Stromal cell of bone marrow (primary cell): ENCODE measurements at places on chromosomes 3 and 15.

- peak; percentile 62 for DNase-seq
These were observed 7.6 kb downstream of the XCR1 start for GRCh38 chr3:46019707-46020106.

DNA sequence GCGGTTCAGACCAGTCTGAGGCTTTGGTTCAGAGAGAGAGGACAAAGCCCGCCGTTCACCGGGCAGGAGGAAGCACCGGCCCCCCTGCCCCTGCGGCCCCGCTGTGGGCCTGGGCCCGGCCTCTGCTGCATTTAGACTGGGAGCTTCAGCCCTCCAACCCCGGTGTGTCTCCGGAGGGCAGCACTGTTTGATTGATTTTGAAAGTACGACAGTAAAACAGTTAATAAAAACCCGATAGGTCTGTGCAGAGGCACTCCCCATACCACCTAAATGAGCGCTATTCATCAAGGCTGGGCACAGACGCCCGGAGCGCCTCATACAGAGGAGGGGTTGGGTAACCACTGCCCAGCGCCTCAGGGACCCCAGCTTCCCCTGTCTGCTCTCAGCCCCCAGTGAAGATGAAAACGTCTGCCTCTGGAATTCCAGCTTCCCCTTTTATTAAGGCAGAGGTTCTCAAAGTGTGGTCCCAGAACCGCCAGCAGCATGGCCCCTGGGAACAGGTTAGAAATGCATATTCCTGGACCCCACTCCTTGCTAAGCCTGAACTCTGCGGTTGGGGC is 256.7 kb upstream of the TLE3 start:
- no peak for DNase-seq

DNA sequence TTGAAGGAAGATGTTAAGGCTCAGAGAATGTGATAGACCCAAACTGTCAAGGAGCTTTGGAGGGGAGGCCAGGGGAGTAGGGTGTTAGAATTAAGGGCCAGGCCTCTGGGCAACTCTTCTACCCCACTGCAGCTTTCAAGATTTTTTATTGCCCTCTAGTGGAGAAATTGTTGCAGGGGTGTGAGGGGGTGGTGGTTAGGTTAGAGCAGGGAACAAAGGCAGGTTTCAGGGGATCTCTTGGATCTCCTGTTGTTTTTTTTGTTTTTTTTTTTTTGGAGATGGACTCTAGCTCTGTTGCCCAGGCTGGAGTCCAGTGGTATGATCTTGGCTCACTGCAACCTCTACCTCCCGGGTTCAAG is 1.4 kb upstream of the SEC13 start:
- no peak for DNase-seq

DNA sequence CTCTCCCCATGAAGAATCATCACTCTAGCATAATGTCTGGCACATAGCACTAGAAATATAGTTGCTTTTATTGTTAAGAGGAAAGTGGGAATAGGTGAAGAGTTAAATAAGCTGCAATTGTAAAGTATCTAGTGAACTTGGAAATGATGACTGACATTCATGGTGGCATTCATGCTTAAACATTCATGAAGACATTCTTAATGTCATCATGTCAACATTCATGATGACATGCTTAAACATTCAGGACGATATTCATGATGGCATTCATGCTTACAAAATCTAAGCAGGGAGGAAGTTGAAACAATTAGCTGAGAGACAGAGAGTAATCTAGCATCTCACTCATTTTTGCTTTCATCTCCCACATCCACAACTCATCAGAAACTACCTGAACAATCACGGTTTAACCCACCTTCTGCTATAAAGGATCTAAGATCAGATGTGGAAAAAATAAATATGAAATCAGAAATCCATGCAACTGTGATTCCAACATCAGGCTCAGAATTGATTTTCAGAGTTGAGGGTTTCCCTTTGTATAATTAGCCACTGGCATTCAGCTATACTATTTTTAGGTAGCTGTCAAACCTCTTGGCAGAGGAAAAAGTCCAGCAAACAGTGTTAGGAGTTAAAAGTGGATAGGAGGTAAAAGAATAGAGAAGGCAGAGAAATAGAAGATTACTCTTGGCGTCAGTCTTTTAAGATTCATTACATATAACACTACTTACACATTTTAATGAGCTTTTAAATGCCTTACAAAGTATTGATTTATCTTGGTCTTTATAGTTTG is 3.5 kb downstream of the DRD3 start:
- DNase-seq = no peak

DNA sequence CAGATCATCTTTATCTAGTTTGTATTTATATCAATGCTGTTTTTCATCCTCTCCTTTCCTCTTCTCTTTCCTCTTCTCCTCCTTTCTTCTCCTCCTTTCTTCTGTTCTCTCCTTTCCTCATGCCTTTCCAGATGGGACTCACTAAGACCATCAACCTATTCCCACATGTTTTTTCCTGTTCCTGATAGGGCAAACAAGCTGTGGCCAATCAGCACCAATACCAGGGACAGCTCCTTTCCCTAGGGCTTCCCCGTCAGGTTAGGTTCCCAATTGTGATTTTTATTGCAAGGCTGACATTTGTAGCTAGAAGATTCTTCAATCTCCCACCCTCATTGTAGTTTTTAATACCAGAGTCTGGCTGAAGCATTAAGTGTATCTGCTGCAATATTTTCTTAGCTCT is 76.3 kb upstream of the COL8A1 start:
- no peak for DNase-seq
